ENCODE measurements at places on chromosomes 4 and X.

- DNase-seq: no peak
These were observed 49.7 kb upstream of the NAP1L5 start for GRCh38 chr4:88747351-88747750.

- DNase-seq: no peak
These were observed 33.7 kb downstream of the USP53 start for GRCh38 chr4:119246177-119246733.

DNA sequence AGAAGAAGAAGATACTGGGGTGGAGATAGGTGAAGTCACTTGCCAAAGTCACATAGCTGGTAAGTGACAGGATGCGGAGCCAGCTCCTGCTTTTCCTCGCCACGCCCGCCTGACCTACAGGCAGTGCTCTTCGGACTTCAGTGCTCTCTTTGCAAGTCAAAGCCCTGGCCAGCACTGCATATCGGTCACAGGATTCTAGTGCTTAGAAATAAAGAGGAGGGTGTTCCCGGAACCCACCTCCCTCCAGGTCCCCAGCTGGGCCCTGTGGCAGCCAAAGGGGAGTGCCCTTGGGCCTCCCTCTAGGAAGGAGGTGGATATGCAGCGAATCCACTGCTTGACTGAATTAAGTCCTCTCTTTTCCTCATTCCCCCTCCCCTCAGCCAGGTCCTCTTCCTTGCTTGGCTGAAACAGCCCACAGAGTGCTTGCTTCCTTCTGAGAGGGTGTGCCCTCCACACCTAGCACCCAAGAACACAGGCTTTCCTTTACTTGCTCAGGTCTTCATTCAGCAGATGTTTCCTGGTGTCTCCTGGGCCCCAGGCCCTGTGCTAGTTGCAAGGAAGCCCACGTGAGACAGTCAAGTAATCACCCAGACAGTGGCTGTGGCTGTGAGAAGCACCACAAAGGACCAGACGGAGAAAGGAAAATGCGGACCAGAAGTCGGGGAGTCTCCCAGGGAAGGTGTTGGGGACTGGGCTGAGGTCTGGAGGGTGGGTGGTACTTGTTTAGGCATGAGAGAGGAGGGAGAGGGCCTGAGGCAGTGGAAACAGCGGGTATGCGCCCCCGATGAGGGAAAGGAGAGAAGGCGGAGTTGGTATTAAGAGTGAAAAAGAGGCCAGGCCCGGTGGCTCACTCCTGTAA lies 14.0 kb upstream of the HMGB3 start:
- DNase-seq: no peak

DNA sequence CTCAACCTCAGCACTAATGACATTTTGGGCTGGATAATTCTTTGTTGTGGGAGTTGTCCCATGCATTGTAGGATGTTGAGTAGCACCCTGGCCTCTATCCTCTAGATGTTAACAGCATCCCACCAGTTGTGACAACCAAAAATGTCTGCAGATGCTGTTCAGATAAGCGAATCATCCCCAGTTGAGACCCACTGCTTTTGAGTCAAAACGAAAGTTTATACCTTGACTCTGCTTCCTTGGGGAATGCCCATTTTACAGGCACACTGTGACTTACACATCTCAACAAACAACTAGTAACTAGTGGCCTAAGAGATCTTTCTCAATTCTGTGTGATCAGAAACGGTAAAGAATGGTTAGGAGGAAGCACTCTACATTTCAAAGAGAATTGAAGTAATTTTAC lies 37.0 kb downstream of the SEPSECS start:
- DNase-seq: no peak

GRCh38 chr4:9703391-9703790 lies 78.0 kb upstream of the DRD5 start:
- peak; percentile 65 for DNase-seq

DNA sequence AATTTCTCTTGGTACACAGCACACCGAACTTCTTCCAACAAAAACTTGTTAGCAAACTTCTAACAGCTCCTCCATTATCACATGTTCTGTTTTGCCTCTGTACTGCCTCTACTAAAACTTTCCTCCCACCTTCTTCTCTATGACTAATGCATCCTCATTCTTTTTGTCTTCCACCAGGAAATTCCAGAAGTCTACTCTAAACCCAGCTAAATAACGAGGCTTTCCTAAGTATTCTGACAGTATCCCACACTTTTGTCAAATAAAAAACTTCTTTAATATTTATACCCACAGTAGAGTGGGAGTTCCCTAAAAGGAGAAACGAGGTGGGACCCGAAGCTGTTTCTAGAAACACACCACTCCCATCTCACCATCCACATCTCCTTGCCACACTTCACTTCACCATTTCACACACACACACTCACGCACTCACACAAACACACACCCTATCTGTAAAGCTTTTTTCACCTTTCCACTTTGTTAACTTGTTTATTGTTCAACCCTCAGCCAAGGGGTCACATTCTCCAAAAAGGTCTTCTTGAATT lies 280.3 kb downstream of the ARAP2 start:
- no peak for DNase-seq

- no peak for DNase-seq
These were observed 36.5 kb downstream of the DCHS2 start for GRCh38 chr4:154455111-154455510.

DNA sequence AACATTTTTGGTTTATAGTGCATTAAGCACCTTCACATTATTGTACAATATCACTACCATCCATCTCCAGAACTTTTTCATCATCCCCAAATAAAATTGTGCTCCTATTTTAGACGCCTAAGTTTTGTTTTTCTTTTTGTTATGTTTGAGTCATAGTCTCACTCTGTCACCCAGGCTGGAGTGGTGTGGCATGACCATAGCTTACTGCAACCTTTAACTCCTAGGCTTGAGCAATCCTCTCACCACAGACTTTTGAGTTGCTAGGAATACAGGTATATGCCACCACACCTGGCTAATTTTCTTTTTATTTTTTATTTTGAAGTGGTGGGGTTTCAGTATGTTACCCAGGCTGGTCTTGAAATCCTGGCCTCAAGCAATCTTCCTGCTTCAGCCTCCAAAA lies 33.9 kb downstream of the PRSS12 start:
- DNase-seq: no peak

- DNase-seq: no peak
These were observed 265.5 kb upstream of the FTHL17 start for GRCh38 chrX:31337332-31337731.

DNA sequence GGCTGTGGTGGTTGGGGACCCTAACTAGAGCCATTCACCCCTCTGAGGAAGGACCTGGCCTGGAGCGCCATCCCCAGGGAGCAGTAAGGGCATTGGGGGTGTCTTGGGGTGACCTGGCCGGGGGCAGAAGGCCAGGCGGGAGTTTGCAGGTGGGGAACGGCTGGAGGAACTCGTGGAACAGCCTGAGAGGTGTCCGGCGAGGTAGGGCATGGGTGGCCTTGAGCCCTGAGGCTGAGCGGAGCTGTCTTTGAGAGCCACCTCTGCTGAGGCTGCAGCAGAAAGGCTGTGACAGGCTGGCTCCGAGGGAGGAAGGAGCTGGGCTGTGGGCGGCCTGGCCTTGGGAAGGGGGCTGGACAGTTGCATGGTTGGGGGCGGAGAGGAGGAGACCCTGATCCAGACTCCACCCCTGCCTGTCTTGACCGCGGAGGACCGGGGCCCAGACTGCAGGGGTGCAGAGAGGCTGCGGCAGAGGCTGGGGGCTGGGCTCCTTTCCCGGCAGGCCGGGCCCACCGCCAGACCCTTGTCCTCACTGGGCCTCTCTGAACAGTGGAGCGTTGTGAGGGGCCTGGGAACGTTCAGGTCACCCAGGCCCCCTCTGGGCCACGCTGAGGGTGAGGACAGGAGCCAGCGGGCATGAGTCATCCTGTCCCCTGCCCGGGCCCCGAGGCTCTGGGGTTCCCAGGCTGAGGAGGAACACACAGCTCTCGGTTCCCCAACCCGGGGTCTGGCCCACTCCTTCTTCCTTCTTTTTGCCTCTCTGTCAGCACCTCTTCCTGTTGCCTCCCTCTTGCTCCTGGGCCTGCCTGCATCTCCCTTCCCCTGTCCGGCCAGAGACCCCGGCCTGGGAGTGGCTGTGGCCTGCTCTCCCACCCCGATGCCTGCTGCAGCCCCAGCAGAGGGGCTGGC lies 8.1 kb downstream of the SH3BP2 start:
- no peak for DNase-seq

DNA sequence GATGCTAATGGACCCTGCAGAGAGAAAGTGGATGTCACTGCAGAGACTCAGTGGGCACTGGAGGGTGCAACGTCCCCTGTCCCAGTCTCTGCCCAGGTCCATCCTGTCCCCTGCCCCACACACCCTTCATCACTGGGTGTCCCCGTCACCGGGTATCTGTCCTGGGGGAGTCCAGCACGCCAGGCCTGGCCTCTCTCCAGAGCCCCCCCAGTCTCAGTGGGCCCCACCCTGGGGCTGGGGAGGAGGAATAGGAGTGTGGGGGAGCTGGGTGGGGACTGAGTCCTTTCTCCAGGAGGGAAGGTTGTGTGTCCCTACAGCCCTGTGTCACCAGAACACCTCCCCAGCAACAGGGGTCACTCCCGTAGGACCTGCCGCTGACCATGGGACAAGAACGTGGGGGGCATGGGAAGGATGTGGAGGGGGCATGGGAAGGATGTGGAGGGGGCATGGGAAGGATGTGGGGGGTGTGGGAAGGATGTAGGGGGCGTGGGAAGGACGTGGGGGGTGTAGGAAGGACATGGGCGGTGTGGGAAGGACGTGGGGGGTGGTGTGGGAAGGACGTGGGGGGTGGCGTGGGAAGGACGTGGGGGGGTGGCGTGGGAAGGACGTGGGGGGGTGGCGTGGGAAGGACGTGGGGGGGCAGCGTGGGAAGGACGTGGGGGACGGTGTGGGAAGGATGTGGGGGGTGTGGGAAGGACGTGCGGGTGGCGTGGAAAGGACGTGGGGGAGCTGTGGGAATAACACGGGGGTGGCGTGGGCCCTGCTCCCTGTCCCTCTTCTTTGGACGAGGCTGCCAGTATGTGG lies 21.0 kb upstream of the SPON2 start:
- no peak for DNase-seq

- no peak for DNase-seq
These were observed 224 bp downstream of the FGFRL1 start for GRCh38 chr4:1011666-1012033.

DNA sequence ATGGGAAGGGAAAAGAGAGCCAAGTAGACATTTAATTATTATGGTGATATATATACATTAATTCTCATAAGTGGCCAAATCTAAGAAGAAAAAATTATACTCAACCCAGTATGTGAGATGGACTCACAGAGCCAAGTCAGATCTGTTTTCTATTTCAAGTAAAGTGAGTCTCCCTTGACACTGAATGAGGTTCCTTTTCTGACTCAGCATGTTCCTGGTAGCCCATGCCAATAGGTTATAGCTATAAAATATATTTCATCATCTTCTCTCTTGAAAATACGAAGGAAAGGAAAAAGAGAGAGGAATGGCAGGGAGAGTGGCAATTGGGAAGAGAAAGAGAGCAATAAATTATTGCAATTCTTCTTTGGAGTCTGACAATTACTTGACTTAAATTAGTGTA lies 68.8 kb upstream of the GRIA2 start:
- no peak for DNase-seq

DNA sequence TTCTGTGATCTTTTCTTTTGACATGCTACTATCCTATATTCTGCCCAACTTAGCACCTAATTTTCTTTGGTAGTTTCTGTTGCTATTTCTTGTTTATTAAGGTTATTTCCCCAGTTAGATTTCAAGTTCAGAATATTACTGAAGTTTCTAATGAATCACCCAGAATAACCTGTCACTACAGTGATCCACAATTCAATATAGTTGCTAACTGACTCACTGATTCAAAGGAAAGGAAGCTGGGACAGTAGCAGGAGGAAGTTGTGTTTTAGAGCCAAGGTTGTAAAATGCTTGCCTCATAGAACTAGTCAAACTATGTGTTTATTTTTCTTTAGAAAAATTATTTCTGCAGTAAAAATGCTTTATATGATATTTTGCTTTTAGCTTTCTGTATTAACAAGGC lies 37.4 kb downstream of the PAK3 start:
- no peak for DNase-seq

GRCh38 chrX:113726009-113726408 lies 857.9 kb upstream of the HTR2C start:
- no peak for DNase-seq

DNA sequence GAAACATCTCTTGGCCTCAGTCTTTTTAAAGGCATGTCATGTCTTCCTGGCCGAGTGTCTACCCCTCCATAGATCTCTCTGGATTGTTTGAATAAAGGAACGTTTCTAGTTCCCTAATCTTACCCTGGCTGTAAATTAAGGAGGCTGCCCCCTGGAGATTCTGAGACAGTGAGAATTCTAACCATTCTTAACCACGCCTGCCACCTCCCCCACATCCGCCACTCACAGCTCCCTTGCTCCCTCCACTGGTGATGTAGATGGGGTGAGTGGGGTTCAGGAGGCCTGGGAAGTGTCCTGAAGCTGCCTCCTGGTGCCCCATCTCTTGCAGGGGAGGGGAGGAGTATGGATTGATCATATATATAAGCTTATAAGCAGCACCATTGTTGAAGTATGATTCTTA lies 48.0 kb upstream of the TRIM2 start:
- DNase-seq: no peak

GRCh38 chr4:132809298-132810032 lies 339.6 kb upstream of the PCDH10 start:
- DNase-seq: no peak

GRCh38 chr4:101221294-101221693 lies 126.0 kb downstream of the PPP3CA start:
- DNase-seq: no peak

DNA sequence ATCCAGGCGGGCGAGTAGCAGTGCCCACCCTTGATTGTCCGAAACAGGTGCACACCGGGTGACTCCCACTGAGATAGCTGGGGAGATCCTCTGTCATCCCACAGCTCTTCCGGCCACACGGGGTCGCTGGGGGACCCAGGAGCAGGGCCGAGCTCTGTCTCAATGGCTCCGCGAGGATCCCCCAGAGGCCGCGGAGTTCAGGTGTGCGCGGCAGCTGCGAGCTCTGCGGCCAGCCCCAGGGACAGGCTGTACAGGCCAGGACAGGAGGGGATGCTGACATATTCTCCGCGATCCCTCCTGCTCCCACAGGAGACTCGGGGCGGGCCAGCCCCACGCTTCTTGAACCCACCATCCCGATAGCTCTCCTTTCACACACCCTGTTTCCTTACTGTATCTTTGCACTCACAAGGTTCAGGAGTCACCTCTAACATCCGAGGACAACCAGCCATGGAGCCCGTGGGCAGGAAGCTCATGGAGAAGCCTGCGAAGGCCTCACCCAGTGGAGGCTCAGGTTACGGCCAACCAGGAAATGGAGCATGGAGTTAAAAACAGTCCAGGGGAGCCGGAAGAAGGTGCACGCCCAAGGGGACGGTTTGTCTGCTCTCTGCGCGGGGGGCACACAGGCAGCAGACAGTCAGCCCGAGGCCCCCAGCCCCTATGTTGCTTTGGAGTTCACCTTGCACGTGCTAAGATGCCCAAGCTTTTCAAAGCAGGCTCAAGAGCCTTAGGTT lies 77.9 kb upstream of the AMELX start:
- no peak for DNase-seq

GRCh38 chr4:107575243-107575642 lies 144.8 kb downstream of the PAPSS1 start:
- no peak for DNase-seq

- no peak for DNase-seq
These were observed 14.7 kb downstream of the C4orf54 start for GRCh38 chr4:99642725-99643489.

- peak; percentile 48 for DNase-seq
These were observed 5.1 kb downstream of the USP27X start for GRCh38 chrX:49884290-49884862.

All from NCI-H345 (cell line).